ENCODE measurements at places on chromosomes 4 and X. TPM values are rescaled to one million over a fixed set of nuclear protein-coding genes. Genes with fewer than 3 reads are reported as not detected.

GRCh38 chr4:31204874-31205273 is 484.7 kb downstream of the PCDH7 start:
- H3K4me1 ChIP-seq = no peaks in the 10 kb centered on the region
- H3K27ac ChIP-seq = no peak overlapping the region
- H3K27me3 ChIP-seq = no peaks in the 10 kb centered on the region

DNA sequence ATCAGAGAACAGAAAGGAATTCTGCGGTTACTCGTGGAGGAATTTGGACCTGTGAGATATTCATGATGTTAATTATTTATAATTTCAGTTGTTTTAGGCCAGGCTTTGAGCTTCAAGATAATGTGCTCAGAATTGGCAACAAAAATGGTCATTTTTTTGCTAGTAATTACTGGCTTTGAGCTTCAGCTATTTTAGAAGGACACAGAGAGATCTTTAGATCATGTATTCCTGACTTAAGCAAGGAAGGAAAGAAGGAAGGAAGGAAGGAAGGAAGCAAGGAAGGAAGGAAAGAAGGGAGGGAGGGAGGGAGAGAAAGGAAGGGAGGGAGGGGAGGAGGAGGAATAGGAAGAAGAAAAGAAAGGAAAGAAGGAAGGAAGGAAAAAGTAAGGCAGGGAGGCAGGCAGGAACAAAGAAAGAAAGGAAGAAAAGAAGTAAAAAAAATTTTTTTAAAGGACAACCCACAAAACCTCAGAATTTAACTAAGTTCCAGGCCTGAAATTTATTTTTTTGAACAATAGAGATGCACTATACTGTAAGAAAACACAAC is 277.9 kb upstream of the KLF3 start:
- no peaks in the 10 kb centered on the region for H3K27me3 ChIP-seq
- H3K27ac ChIP-seq = peak overlapping the region; percentile 59
- no peaks in the 10 kb centered on the region for H3K36me3 ChIP-seq
- no peak overlapping the region for H3K4me3 ChIP-seq

DNA sequence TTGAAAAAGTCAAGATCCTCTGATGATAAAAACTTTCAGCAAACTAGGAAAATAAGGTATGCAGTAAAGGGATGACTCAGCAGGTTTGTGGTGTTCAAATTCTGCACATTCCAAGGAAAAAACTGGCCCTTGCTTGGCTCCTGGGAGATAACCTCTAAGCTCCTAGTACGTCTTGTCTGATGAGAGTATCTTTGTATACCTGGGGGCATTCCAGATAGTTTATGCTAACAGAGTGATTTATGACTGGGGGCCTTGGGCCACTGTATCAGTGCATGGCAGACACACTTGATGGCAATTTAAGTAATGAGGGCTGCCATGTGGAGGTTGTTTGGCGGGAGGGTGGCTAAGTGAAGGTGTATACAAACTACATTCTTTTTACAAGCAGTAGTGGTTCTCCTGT is 56.9 kb downstream of the NSG1 start:
- H3K36me3 ChIP-seq = no peaks in the 10 kb centered on the region
- no peak overlapping the region for H3K4me3 ChIP-seq
- no peaks in the 10 kb centered on the region for H3K27me3 ChIP-seq
- DNase-seq = no peak
- H3K27ac ChIP-seq = no peak overlapping the region
- no peaks in the 10 kb centered on the region for H3K4me1 ChIP-seq

DNA sequence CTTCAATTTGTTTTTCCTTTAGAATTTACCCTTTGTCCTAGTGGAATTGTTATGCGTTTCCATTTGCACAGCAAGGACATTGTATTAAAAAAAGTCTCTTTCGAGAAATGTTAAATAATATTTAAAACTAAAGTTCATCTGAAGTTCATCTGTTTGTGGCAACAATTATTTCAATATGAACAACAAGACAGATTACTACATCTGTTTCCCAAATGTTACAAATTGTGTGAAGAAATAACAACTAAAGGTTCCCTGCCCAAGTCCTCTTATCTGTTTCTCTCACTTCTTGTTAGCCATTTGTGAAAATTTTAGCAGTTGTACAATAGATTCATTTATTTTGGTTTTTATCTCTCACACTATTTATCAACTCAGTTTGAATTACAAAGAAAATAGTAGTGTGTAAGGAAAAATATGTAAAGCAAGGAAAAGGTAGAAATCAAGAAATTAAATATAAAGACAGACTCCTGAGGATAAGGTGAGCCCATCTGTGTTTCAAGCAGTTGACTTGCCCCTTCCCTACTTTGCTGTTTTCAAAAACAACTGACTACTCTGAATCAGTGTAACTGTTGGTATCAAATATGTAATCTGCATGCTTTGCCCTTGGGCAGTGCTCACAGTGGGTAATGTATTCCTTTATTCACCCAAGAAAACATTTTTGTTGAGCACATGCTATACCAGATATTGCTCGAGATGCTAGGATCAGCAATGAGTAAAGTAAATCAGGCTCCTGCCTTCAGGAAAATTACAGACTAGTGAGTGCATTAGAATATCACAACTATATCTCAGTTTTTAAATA is 118.9 kb upstream of the PCDH7 start:
- H3K27ac ChIP-seq = no peak overlapping the region
- H3K4me3 ChIP-seq = no peak overlapping the region
- no peak for DNase-seq
- no peaks in the 10 kb centered on the region for H3K27me3 ChIP-seq
- H3K36me3 ChIP-seq = no peaks in the 10 kb centered on the region

DNA sequence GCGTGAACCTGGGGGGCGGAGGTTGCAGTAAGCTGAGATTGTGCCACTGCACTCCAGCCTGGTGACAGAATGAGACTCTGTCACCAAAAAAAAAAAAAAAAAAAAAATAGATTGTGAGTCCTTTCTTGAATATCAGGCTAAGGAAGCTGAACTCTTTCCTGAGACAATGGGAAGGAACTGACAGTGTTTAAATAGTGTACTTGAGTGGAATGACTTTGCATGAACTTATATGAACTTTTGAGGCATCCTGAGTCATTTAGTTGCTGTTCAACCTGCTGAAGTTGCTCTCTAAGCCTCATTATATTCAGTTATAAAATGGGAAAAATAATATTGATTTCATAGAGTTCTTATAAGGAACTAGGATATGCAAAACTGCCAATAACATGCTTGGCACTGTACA is 79.3 kb upstream of the LIMCH1 start:
- H3K27ac ChIP-seq = no peak overlapping the region
- H3K4me3 ChIP-seq = no peak overlapping the region
- DNase-seq = no peak
- H3K4me1 ChIP-seq = peaks cover 8% of the 10 kb centered on the region
- no peaks in the 10 kb centered on the region for H3K27me3 ChIP-seq
- H3K36me3 ChIP-seq = no peaks in the 10 kb centered on the region

GRCh38 chrX:48883729-48884128 is 13.8 kb downstream of the TIMM17B start:
- H3K27me3 ChIP-seq = no peaks in the 10 kb centered on the region
- H3K4me1 ChIP-seq = no peaks in the 10 kb centered on the region
- H3K27ac ChIP-seq = no peak overlapping the region

DNA sequence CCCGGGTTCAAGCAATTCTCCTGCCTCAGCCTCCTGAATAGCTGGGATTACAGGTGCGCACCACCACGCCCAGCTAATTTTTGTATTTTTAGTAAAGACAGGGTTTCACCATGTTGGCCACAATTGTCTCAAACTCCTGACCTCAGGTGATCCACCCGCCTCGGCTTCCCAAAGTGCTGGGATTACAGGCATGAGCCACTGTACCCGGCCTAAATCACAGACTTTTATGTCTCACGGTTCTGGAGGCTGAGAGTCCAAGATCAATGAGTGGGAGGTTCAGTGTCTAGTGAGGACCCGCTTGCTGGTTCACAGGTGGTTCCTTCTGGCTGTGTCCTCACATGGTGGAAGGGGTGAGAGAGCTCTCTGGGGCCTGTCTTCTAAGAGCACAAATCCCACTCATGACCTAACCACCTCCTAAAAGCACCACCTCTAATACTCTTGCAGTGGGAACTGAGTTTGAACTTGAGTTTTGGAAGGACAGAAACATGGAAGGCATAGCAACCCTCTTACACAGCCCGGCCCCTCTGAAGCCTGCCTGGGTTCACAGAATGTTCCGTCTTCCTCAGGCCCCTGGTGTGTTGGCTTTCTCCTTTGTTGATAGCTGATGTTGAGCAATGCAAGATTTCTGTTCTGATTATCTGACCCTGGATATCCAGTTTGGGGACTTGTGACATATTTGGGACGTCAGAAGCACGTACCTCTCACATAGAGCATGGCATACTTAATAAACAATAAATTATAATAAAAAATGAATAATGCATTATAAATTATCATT is 1.9 kb upstream of the AKAP17A start:
- H3K27me3 ChIP-seq = no peaks in the 10 kb centered on the region
- H3K4me3 ChIP-seq = no peak overlapping the region
- no peak overlapping the region for H3K27ac ChIP-seq
- no peak for DNase-seq
- H3K4me1 ChIP-seq = peaks cover 21% of the 10 kb centered on the region

- no peaks in the 10 kb centered on the region for H3K27me3 ChIP-seq
- no peak for DNase-seq
- no peaks in the 10 kb centered on the region for H3K4me1 ChIP-seq
- H3K4me3 ChIP-seq = no peak overlapping the region
- H3K27ac ChIP-seq = no peak overlapping the region
Observed at GRCh38 chr4:106358899-106359298, 9.7 kb downstream of the GIMD1 start.

- no peaks in the 10 kb centered on the region for H3K36me3 ChIP-seq
- no peak overlapping the region for H3K27ac ChIP-seq
- no peak overlapping the region for H3K4me3 ChIP-seq
- H3K4me1 ChIP-seq = no peaks in the 10 kb centered on the region
- H3K27me3 ChIP-seq = no peaks in the 10 kb centered on the region
- peak; percentile 9 for DNase-seq
Observed at GRCh38 chrX:20313899-20314298, 47.2 kb upstream of the RPS6KA3 start.

The SUV39H1 gene
- polyA plus RNA-seq = 3.7 TPM

The CFP gene
- 3.4 TPM for polyA plus RNA-seq

The RAPGEF2 gene
- polyA plus RNA-seq = 3.3 TPM
